ENCODE measurements at places on chromosomes 3 and 15.

- DNase-seq: no peak
These were observed 141.0 kb downstream of the TMCO5A start for GRCh38 chr15:38075466-38075865.

DNA sequence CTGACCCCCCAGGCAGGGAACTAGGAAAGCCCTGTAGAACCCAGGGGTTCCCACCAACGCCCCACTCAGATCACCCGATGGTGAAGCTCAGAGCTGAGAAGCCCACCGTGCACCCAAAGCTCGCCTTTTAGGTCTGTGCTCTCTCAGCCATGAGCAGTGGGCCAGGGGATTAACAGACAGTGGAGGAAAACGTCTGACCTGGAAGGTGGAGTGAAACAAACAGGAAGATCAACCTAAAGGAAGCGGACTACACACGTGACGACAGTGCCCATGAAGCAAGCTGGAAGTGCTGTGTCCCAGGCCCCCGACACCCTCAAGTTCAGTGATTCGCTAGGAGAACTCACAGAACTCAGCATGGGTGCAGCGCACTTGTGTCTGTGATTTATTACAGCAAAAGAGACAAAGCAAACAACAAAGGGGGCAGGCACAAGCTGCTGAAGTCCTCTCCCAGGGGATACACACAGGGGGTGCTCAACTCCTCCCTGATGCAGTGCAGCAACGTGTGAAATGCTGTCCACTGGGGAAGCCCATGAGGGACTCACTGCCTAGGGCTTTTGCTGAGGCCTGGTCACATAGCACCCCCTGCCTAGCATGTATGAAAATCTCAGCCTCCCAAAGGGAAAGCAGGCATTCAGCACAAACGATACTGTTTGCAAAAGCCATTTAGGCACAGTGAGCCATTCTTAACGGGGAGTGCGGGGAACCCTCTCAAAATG lies 43.5 kb downstream of the CFAP92 start:
- no peak for DNase-seq

DNA sequence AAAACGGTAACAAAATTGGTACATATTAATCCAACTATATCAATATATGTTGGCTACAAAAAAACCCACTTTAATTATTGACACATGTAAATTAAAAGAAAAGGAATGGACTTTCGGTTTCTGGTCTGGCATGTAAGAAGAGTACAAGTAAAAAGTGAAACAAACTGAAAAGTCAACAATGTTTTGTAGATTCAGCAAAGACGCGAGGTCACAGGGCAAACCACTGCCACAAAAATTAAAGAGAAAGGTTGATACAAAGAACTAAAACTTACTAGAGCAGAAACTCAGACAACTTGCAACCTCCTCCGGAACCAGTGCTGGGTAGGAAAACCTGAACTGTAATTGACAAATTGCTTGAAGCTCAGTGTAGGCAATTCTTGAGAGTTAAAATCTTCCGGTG lies 110.6 kb upstream of the ARPP21 start:
- no peak for DNase-seq

DNA sequence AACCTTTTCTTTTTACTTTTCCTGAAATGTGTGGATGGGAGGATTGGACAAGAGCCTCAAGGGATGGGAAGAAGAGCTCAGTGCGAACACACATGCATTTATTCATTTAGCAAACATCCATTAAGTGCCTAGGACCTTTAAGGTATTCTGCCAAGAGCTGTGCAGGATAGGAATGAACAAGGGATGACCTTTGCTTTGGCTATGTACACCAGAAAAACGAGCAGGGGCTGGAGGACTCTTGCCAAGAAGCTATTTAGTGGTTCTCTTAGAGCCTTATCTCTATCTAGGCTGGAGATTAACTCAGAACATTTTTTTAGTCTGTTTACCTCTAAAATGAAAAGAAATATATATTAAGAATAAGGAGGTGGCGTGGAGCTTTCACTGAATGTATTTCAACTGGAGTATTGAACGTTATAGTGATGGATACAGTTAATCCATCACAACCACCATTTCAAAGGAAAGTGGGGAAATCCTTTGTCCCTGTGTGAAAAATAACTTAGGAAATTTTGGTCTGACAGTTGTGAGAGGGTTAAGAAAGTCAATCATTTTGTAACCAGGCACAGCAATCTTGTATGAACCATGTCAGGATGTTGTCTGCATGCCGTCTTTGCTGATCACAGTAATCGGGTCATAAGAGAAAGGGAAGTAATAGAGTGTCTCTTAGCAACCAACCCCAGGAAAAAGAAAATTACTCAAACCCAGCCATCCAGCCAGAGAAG lies 279.0 kb downstream of the LPP start:
- no peak for DNase-seq

DNA sequence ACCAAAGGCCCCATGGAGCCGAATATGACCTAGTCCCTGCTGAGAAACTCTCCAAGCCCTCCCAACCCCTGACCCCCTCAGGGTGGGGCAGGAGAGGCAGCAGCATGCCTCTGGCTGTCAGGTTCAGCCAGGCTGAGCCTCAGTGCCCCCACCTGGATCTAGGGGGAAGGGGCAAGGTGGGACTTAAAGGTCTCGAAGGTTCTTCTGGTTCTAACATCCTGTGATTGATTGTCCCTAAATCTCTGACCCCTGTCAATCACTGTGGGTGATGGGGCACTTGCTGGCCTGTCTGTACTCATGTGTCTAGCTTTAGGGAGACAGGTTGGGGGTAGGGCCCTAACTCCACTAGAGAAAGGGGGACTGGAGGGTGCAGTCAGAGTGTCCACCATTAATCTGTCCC lies 13.8 kb downstream of the NBEAL2 start:
- DNase-seq: no peak

GRCh38 chr15:66241087-66241907 lies 12.3 kb downstream of the MEGF11 start:
- no peak for DNase-seq

- DNase-seq: no peak
These were observed 110.3 kb downstream of the CYP19A1 start for GRCh38 chr15:51227940-51228732.

DNA sequence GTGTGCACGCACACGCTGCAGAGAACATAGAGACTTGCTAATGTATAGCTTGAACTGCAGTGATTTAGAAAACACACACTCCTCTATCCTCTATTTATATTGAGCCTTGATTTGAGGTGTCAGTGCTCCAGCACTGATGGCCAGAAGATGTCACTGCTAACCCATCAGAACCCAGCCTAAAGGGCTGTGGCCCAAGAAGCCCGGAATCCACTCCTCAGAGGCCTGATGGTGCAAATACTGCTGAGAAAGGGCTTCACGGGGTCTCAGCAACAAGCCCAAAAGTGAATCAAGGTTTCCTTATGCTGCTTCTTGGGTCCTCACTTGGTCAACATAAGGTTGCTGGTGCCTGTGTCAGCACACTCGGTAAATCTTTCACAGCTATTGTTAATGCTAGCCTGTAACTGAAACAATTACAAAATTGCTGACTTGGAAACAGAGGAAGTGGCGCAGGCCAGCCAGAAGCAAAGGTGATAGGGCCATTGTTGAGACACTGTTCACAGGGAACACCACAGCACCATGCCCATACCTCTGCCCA lies 60.3 kb downstream of the HEG1 start:
- DNase-seq: peak; percentile 57

GRCh38 chr15:81087694-81088093 lies 46.4 kb upstream of the CFAP161 start:
- no peak for DNase-seq

DNA sequence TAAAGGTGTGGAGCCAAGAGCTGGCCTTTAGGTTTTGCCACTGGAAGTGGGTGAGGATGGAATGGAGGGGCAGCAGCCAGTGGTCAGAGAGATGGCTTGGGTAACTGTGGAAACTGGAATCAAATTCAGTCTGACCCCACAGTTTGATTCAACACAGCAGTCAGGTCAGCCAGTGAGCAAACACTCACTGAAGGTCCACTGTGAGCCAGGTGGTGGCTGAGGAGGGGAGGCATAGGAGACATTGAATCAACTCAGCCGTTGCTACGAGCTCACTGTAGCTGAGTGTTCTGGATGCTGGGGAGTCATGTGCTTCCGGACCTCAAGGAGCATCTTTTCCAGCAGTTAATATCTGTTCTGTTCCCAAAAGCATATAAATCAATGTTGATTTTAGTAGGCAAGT lies 37.5 kb downstream of the LPP start:
- no peak for DNase-seq

DNA sequence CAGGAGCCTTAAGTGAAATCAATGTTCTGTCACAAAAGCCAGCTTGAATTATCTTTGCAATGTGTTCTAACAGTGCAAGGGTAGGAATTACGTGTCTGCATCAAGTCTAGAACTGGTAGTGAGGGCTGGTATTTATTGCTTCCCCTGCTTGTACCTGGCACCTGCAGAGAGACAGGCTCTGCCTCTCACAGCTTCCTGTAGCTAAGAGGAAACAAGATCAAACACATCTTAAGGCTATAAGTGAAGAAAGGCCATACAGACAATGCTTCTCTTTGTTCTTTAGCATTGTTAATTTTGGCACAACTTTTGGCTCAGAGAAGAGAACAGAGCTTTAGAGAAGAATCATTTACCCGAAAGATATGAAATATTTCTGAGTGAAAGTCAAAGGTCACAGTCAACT lies 479.9 kb downstream of the GRM7 start:
- no peak for DNase-seq

- no peak for DNase-seq
These were observed 45.3 kb upstream of the MAGEF1 start for GRCh38 chr3:184757022-184757651.

- DNase-seq: no peak
These were observed 53.6 kb downstream of the LMCD1 start for GRCh38 chr3:8555113-8555661.

GRCh38 chr3:179309225-179310078 lies 13.4 kb upstream of the ZNF639 start:
- no peak for DNase-seq

- DNase-seq: no peak
These were observed 295.7 kb downstream of the UNC13C start for GRCh38 chr15:54273928-54274327.

GRCh38 chr3:186142393-186142932 lies 33.6 kb upstream of the ETV5 start:
- DNase-seq: no peak

- peak; percentile 68 for DNase-seq
These were observed 509.1 kb downstream of the SHQ1 start for GRCh38 chr3:72338942-72339669.

GRCh38 chr15:78457101-78457500 lies 19.1 kb downstream of the IREB2 start:
- DNase-seq: no peak

DNA sequence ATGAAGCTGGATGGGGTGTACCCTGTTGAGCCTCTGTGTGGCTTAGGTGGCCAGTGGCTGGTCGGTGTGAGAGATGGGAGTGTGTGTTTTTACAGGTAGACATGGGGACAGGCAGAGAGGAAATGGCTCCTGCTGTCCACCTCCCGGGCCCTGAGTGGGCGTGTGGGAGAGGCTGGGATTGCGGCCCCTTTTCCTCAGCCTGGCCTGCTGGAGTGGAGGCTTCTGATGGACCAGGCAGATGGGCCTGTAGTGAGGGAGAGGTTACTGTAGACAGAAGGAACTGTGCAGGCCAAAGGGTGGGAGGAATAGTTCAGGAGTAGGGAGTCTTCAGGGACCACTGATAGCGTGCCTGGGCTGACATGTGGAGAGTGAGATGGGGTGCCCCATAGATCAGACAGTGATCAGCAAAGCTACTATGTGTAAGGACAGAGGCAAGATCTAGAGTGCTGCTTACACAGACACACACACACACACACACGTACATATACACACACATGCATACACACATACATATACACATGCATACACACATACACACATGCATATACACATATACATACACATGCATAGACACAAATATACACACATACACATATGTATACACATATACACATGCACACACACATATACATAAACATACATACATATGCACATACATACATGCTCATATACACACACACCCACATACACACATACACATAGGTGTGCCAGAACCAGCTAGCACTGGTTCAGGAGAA lies 26.4 kb downstream of the ACAA1 start:
- no peak for DNase-seq

- no peak for DNase-seq
These were observed 233.1 kb downstream of the VPS13C start for GRCh38 chr15:61827131-61827530.

DNA sequence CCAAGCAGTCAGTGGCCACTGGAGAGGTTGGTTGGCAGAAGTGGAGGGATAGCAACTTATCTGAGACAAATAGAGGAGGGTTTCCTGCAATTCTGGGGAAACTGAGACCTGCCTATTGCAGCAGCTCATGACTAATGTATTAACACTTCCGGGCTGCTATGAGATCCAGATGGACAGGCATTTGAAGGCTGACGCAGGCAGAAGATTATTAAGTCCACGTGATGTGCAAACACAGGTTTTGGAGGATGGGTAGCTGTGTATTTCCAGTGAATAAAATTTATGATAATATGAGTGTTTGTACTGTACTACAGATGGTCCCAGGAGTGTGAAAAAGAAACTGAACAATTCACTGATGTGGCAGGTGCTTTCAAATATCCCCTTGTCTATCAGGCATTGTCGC lies 28.5 kb upstream of the CFAP161 start:
- no peak for DNase-seq

- DNase-seq: no peak
These were observed 111.9 kb upstream of the KLHL25 start for GRCh38 chr15:85906640-85907039.

DNA sequence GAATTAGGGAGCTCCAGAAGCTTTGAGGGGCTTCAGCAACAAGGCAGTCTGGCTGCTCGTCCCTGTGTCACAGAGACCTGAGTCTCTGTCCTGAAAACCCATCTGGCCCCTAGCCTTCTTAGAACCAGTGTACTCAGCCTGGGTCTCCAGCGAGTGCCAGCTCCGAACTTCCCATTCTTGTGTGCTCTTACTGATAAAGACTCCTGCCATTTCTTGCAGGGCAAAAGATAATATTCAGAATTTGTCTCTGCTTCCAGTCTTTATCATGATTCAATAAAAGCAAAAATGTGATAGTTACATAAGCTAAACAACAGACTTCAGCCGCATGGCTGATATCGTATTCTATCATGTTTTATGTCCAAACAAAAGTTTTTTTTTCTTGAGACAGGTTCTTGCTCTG lies 36.0 kb upstream of the BCL2A1 start:
- no peak for DNase-seq

DNA sequence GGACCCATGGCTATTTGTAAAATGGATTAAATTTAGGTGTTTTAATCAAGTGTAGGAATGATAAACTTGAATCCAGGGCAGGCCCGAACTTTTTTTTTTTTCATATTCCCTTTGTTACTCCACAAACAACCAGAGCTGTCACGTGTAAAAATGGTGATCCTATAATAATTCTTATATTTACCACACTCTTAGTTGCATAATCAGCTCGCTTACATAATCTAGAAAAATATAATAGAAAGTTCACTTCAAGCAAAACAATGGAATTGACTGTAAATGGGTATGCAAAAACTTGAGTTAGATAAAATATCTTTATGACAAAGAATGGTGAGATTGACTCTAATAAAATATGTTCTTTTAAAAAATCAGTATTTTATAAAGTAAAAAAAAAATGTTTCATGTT lies 2.1 kb upstream of the PAQR9 start:
- no peak for DNase-seq

DNA sequence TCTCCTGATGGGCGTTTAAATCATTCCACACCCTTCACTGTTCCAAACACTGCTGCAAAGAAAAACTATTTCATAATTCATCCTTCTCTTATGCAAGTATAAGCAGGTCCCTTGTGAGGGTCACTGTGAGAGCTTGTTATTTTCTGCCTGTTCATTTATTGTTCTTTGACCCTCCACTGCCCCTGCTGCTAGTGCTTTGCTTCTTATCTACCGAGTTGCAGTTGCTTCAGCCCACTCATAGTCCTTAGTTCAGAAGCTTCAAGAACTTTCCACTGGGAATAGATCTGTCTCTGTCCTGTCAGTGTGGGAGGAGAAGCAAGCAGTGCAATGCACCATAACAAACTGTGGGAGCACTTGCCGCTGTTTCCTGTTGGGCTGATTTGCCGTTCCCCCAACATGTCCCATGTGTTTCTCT lies 39.8 kb downstream of the RIOX2 start:
- DNase-seq: no peak
